ENCODE measurements at places on chromosomes 3 and 15.

- DNase-seq: no peak
Measured at GRCh38 chr3:186044427-186044826, 64.5 kb downstream of the ETV5 start.

- DNase-seq: no peak
Measured at GRCh38 chr3:90241481-90241880, 1134.1 kb downstream of the EPHA3 start.

DNA sequence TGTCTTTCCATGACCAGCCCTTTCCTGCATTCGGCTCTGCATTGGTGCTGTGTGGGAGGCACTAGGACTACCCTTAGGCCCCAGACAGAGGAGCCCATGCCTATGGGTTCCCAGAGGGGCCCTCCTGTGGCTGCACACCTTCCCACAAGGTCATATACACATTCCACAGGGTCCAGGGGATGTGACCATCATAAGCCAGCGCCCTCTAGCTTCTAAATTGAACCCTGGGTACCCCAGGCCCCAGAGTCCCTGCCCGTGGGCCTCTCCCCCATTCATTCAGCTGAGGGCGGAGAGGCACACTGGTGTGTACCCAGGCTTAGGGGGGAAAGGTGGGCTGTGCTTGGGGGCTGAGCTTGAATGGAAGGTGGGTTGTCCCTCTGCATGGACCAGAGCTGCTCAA, 10.2 kb upstream of the SLC6A6 start:
- DNase-seq: no peak

DNA sequence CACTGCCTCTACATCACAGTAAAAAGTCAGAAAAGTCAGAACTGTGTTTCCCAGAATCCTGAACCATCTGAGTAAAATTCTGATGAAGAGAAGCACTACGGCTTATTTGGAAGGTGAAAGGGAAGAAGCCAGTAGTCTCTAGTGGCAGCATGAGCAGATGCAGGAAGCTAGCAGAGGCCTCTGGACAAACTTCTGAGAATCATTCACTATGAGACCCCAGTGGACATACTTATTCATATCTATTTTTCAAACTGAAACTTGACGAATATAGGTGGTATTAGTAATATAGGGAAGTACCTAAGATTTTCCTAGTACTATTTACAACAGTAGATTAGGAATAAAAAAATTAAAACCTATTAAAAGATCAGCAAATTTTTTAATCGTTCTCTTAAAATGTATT, 272.8 kb upstream of the TTC14 start:
- DNase-seq: no peak

DNA sequence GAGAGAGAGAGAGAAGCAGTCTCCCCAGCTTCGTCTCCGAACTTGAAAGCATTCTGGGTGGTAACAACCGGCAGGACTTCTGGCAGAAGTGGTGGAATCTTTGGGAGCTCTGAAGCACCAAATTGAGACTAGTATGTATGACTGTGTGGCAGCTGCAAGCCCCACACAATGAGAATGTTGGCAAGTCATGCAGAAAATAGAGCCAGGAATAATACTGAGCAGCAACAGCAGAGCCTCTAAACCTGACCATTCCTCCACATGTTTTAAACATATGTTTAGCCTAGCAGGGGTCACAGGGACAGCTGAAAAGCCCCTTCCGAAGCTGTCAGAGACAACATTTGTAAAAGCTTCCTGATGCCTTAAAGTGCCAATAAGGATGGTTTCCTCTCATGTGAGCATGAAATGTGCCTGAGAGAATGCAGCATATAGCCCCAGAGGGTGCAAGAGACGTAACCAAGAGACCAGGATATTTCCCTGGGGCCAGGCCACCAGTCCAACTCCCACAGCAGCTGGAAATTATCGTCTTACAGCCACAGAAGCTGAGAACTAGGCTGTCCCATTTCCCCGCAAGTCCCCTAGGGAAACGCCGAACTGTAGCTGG, 178.6 kb upstream of the CCDC54 start:
- no peak for DNase-seq

DNA sequence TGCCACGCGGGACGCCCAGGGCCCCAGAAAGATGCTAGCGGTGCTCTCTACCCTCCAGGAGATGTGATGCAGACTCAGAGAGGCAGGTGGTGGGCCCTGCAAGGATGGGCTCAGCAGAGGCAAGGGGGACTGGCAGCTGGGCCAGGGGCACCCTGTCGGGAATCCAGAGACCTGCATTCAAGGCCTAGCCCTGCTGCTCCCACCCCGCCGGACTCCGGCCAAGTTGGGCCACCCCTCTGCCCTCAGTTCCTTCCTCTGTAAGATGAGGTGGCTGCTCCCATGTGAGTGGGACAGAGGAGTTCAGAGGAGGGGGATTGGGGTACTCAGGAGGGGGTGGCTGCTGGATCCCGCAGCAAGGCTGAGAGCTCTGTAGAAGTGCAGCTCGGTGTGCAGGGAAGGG, 116.3 kb downstream of the TMEM266 start:
- DNase-seq: no peak

DNA sequence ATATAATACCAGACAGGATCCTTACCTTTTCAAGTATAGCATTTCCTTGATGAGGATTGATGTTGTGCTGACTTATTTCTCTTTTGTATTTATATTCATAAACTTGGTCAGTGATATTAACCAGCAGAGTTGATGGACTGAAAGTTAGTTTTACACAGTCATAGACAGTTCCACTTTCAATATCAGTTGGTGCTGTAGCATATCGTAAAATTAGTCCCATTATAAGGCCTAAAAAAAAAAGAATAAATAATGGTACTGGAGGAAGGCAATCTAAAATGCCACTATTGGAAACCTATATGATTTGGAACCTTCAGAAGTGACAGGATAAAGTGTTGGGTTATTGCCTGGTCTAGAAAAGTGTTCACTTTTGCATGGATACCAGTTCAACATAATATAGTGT, 16.3 kb downstream of the SLC9A9 start:
- DNase-seq: no peak

DNA sequence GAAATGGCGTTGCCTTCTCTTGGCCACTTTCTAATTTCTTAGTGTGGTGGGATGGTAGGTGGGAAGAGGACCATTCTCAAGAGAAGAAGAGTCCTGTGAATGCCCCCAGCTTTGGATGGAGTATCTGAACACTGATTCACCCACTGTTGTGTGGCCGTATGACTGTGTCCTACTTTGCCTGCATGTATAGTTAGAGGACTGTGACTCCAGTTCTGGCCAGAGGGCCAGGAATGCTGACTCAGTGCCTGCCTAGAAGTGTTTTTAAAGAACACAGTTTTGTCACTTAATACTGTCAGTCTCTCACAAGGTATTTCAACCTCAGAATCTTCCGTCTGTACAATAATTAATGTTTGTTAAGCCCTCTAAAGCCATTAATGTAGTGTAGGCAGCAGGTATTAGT, 2.1 kb downstream of the SEC61A1 start:
- no peak for DNase-seq

- no peak for DNase-seq
Measured at GRCh38 chr3:193836918-193837317, 243.9 kb downstream of the OPA1 start.

GRCh38 chr3:102237838-102238237, 197.0 kb upstream of the ZPLD1 start:
- DNase-seq: no peak

GRCh38 chr3:45676325-45677032, 12.7 kb upstream of the SACM1L start:
- no peak for DNase-seq

DNA sequence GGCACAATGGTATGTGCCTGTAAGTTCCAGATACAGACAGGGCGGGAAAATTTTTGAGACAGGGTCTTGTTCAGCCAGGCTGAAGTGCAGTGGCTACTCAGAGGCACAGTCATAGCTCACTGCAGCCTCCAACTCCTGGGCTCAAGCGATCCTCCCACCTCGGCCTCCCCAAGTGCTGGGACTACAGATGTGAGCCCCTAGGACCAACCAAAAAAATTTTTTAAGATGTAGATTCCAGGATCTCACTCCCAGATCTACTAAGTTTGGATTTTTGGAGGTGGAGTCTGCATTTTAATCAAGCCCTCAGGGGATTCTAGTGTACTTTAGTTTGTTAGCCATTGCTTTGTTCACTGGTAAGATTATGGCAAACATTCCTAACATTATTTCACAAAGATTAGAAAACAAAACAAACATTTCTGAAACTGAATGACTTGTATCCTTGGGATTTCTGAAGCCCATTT, 2.7 kb downstream of the LIPH start:
- no peak for DNase-seq

DNA sequence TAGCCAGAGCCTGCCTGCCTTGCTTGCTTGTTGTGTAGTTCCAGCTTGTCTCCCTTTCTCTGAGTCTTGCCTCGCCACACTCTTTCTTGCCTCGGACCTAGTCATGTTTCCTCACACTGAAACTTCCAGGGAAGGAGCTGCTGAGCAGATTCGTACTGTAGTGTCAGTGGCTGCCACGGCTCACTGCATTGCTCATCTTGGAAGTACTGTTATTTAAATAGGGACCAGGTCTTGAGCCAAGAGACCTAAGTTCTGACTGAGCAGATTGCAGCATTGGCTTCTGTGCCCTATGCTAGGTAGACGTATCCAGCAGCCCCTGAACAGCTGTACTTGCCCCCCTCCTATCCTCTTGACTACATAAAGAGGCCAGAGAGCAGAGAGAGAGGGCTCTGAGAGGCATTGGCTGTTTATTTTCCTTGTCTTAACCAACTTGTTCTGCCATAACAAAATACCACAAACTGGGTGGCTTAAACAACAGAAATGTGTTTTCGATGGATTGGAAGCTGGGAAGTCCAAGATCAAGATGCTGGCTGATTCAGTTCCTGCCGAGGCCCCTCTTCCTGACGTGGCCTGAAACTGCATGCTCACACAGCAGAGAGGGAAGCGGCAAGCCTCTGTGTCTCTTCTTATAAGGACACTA, 5.8 kb upstream of the RARRES1 start:
- no peak for DNase-seq

GRCh38 chr3:127717357-127718244, 44.8 kb downstream of the ABTB1 start:
- no peak for DNase-seq

DNA sequence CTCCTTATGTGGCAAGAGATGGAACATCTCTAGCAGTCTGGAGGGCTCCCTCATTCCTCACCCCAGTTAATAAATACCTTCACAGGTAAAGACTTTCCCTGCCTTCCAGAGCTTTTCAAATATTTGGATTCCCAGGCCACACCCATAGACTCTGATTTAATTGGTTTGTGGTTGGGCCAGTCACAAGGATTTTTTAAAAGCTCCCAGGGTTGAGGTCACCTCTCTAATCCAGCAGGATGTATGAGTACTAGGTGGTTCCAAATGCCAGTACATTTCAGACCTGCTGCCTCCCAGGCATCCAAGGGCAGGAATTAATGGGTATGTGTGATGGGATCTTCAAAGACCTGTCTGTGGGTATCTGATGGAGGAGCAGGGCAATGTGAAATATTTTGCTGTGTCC, 312.8 kb downstream of the CLSTN2 start:
- no peak for DNase-seq

GRCh38 chr3:107987036-107987939, 103.5 kb downstream of the CD47 start:
- DNase-seq: no peak

GRCh38 chr15:58495891-58496408, 64.2 kb downstream of the LIPC start:
- DNase-seq: no peak
